ENCODE measurements at places on chromosomes 6 and 20.

GRCh38 chr20:16713066-16713465, 16.8 kb upstream of the SNRPB2 start:
- DNase-seq: no peak

DNA sequence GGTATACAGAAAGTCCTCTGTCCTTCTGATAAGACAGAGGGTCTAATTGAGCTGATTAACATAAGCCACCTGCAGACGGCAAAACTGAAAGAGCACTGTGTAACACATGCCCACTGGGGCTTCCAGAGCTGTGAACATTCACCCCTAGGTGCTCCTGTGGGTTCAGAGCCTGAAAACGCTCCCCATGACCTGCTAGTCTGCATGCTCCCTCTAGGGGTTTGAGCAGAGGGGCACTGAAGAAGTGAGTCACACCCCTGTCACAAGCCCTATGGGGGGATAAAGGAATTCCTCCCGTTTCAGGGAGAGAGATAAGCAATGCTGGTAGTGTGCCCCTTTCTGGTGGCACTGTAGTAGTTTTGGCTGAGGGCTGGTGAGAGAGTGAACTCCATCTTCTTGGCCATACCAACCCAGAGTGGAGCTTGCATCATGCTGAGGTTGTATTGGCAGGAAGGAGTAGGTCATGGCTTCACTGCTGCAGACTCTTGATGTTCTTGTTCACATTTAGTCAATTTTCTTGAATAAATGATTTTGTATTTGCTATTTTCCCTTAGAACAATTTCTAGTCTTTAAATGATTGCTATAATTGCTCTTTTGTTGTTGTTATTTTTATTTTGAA, 637.5 kb upstream of the MAN1A1 start:
- no peak for DNase-seq

DNA sequence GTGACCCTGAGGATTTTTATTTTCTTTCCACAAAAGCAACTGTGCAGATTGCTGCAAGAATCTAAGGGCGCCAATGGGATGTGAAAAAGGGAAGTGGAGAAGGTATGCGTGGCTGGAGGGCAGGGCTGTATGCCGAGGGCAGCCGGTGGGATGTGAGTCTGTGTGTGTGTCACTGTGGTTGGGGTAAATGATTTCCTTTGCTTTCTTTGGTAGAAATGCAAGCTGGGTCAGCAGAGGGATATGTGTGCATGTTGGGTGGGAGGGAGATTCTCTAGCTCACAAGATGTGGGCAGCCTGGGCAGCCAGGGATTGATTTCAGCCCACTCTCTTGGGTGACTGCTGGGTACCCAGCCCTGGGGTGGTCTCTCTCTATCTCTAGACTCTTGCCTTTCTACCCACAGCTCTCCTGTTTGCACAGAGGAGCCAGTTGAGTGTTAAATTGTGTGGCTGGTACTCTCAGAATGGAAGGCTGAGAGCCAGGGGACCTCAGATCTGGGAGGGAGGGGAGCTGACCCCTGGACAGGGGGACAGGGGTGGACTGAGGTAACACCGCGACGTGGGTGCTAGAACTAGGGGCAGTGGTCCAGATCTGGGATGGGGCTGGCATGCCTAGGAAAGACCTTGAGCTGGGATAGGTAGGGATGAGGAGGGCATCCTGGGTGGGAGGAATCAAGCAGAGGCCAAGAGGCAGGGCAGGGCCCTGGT, 136.8 kb upstream of the RNF24 start:
- DNase-seq: peak; percentile 80

DNA sequence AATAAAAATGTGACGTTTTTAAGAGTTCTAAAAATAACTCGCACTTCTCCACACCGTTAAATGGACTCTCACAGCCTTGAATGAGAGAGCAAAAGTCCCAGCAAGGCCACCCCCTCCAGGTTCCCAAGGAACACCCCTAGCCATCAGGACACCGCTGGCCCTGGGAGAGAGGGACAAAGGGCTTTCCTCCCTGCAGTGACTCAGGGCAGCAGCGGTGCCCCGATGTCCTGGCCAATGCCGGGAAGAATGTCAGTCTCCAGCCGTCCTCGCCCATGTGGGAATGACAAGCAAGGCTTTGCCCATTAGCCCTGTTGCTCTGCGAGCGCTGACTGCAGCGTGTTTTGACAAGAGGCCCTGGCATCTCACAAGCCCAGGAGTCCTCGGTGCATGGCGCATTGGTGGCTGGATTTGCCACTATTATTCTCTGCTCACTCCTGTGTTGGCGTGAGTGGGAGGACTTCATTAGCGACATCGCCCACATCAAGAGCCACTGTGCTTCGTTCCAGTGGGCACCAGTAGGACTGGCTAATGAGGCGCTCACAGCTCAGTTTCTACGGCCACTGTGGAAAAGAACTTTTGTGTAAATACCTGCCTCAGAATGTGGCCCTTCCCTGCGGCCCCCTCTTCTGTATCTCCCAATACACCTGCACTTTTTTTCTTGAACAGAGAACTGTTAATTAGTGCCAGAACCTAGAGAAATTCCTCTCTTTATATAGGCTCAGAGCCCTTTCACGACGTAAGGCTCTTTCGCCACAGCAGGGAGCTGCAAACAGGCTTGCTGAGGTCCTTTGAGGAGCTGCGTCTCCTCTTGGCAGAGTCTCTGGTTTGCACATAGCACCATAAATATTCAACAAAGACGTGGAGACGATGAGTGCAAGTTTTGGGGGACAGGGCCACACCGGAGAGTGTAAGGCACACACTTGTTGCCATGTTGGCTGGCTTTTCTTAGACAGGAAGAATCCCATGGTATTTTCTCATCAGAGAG, 336.6 kb downstream of the TAF4 start:
- DNase-seq: no peak

DNA sequence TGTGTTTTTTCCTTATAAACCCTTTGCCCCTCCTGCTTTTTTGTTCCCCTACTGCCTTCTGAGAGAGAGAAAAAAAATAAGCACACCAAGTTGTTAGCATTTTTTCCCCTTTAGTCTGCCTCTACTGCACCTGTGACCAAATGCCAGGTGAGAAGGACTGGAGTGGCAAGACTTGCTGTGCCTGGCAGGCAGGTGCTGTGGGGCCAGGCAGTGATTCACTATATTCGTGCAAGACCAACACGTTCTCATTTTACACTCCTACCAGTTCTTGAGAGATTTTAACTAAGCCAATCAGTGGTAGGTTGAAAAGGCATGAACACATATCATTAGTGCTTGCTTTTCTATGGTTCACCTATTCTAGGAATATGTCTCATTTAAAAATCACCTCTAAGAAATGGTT, 109.7 kb downstream of the FIG4 start:
- no peak for DNase-seq

DNA sequence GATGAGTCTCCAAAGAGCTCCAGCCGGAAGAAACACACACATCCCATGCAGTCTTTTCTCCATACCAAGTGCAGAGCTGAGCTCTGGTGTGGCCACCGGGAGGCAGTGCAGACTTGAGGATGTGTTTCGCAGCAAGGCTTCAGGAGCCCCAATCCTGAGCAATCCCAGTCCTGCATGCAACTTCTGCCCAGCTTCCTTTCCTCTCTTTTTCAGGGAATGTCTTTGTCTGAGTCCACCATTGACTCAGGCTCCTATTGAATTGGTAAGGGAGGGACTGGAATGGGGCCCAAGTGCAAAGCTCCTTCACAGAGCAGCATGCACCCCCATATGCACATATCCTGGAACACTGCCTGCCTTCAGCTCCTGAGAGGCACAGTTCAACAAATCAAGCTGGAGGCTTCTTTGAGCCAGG, 50.5 kb upstream of the ASIP start:
- peak; percentile 73 for DNase-seq

- peak; percentile 67 for DNase-seq
These were observed 1.7 kb downstream of the AMD1 start for GRCh38 chr6:110876170-110876773.

- DNase-seq: no peak
These were observed 41.2 kb downstream of the LRFN2 start for GRCh38 chr6:40545954-40546353.

DNA sequence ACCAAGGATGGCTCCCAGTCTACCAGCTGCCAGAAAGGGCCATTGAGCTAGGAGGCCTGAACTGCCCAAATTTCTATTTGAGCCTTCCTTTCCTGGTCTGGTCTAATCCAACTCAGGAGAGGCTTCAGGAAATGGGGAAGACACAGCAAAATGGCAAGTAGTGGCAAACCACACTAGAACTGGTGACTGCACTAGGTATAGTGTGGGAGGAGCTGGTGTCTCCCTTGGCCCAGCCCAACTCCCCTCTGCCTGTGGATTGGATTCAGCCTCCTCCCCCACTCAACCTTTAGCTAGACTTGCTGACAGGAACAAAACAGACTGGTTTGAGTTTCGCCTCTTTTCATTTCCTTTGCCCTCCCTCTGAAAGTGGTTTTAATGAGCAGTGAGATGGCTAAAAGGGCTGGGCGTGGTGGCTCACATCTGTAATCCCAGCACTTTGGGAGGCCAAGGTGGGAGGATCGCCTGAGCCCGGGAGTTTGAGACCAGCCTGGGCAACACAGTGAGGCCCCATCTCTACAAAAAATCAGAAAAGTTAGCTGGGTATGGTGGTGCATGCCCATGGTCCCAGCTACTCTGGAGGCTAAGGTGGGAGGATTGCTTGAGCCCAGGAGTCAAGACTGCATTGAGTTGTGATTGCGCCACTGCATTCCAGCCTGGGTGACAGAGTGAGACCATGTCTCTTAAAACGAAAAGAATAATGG, 17.5 kb downstream of the MRPS18A start:
- peak; percentile 34 for DNase-seq

DNA sequence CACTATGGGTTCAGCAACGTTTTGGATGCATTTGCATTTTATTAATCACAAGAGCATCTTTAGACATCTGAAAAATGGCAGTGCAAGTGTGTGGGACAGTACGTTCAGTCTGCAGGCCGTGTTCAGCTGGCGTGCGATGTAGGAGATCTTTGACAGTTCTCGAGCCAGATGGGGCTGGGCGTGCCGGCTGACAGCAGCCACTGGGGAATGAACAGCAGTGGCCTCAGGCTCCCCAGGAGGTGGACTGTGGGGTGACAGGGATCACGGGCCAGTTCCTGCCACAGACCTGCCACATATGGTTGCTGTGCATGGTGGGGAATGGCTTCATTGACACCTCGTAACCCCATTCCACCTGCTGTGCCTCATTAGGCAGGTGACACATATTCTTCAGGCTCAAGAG, 16.4 kb upstream of the MLN start:
- no peak for DNase-seq

GRCh38 chr6:40582892-40583291, 4.3 kb downstream of the LRFN2 start:
- no peak for DNase-seq

DNA sequence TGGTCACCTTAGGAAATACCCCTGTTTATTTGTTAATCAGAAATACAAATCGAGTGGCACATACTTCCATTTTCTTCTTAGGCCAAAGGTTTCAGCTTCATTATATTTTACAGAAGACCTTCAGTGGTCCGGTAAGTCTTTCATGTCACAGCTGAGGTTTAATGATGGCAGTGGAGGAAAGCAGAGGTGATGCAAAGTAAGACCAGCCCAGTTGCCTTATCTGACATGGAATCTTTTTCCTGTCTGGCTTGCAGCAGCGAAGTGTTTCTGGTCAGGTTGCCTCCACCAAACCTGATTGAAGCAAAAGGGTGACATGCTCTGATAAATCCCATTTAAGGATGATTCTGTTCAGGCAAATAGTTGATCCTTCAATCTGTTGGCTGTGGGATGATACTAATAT, 100.0 kb downstream of the PRDM1 start:
- DNase-seq: no peak

DNA sequence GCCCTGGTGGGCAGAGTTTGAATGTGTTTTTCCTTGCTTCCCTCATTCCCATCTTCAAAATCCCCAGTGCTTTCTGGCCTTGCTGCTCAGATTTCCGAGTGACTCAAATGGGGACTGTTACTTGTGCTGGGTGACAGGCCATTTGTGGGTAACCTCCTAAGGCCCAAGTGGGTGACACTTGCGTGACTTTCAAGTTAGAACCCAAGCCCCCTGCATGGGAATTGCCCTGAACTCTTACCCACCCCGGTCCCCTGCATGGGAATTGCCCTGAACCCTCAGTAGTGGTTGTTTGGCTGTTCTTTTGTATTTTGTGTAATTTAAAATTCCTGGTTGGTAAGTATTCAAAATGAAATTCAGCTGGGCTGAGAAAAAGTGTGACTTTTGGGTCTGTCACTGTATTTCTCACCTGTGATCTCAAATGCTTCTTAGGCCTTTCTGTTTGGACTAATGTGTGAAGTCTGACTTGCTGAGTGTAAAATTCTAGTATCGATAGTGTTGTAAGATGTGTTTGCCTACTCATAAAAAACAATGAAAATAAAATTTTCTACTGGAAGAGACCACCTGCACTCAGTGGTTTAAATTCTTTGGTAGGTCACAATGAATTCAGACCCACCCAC, 12.4 kb upstream of the RBM38 start:
- no peak for DNase-seq

DNA sequence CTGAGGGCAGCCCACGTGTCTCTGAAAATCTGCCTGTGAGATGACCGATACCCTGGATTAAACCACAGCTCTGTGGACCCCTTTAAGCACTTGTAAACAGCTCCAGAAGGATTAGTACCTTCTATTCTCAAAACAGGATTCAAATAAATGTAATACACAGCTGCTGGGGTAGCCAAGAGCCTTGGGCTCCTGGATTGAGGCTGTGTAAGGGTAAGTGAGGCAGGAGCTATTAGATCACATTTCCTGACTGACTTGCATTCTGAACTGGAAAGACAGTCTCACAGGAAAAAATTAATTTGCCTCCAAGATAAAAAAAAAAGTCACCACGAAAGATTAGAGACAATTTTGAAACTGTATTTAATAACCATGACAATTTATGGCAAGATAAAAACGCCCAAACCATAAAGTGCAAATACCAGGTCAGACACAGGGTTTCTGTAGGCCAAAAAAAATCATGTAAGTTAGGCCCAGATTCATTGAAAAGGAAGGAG, 78.0 kb downstream of the TRMT11 start:
- DNase-seq: no peak

- DNase-seq: no peak
These were observed 76.2 kb downstream of the CDH26 start for GRCh38 chr20:60034231-60035110.

- no peak for DNase-seq
These were observed 661.7 kb downstream of the KIF16B start for GRCh38 chr20:15911581-15911980.

- no peak for DNase-seq
These were observed 61.1 kb downstream of the CCN2 start for GRCh38 chr6:131890091-131890490.

DNA sequence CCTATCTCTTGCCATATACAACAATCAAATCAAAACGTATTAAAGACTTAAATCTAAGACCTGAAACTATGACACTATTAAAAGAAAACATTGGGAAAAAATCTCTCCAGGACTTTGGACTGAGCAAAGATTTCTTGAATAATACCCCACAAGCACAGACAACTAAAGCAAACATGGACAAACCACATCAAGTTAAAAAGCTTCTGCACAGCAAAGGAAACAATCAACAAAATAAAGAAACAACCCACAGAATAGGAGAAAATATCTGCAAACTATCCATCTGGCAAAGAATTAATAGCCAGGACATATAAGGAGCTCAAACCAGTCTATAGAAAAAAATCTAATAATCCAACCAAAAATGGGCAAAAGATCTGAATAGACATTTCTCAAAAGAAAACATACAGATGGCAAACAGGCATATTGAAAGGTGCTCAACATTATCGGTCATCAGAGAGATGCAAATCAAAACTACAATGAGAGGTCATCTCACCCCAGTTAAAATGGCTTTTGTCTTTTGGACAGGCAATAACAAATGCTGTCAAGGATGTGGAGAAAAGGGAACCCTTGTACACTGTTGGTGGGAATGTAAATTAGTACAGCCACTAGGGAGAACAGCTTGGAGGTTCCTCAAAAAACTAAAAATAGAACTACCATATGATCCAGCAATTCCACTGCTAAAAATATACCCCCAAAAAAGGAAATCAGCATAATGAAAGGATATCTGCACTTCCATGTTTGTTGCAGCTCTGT, 76.2 kb downstream of the SNX5 start:
- DNase-seq: no peak

Data from Kasumi-1 (cell line).